ENCODE measurements at places on chromosomes 12 and 14. TPM values are rescaled to one million over a fixed set of nuclear protein-coding genes. Genes with fewer than 3 reads are reported as not detected.

GRCh38 chr12:125284945-125285685 lies 219.9 kb downstream of the AACS start:
- no peak for DNase-seq

GRCh38 chr12:82366197-82366596 lies 7.9 kb downstream of the METTL25 start:
- no peak for DNase-seq

GRCh38 chr14:101825797-101826196 lies 64.3 kb downstream of the PPP2R5C start:
- DNase-seq: no peak

DNA sequence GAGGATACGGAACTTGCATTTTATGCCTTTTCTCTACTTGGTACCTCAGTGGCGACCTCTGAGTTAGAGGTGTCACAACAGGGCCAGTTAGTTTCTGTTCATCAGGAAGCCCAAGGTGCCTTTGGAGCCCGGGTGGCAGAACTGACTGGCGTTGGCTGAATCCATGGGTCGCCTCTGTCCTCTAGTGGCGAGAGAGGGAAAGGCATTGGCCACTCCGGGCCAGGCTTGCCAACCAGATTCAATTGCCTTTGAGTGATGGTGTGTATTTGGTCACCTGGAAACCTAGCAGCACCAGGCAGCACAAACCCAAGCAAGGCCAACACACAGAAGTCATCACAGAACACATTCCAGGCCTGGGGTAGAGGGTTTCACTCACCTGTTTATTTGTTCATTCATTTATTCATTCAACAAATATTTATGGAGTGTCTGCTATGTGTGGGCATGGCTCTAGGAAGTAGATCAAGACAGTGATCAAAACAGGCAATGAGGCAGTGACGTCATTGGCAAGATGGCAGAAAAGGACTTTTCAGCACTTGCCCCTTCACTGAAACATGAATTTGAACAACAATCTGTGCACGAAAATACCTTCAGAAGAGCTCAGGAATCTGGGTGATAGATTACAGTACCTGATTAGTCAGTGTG lies 40.5 kb upstream of the KCNA5 start:
- peak; percentile 26 for DNase-seq

DNA sequence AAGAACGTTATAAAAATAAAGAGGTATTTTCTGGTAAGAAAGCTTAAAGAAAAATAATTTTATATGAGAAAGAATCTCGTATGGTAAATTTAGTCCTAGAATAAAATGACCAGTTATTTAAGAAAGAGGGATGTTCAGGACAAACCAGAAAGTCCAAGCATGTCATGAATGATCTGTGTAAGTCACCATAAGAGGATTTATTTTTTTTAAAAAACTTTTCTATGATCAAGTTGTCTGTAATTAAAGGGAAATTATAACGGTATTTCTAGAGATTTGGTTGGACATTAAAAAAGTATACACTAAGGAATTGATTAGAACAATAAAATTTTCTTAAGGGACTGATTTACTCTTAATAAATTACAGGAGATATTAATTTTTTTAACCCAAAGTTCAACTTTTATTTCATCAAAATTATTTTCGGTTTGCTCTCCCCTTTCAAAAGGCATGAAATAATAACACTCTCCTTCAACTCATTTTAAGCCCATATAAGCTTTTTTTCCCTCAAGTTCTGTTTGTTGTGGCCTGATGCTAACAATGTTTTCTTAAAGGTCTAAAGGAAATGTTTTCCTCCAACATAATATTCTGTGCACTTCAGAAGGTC lies 49.9 kb upstream of the CPSF6 start:
- DNase-seq: no peak

DNA sequence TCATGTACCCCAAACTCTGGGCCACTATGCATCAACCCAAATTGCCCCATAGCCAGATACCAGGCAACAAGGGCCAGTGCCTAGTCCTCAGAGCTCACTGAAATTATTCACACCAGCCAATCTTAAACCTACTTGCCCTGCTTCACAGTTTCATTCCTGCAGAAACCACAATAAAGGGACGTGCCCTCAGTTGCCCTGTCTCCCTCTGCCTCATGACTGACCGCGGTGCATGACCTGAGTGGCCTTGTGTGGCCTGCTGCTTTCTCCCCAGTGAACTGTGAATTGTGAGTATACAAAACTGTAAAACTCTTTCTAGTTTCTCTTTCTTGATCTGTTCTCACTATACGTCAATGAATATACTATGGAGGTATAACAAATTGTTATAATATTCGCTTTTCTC lies 490.9 kb upstream of the MIS18BP1 start:
- no peak for DNase-seq

DNA sequence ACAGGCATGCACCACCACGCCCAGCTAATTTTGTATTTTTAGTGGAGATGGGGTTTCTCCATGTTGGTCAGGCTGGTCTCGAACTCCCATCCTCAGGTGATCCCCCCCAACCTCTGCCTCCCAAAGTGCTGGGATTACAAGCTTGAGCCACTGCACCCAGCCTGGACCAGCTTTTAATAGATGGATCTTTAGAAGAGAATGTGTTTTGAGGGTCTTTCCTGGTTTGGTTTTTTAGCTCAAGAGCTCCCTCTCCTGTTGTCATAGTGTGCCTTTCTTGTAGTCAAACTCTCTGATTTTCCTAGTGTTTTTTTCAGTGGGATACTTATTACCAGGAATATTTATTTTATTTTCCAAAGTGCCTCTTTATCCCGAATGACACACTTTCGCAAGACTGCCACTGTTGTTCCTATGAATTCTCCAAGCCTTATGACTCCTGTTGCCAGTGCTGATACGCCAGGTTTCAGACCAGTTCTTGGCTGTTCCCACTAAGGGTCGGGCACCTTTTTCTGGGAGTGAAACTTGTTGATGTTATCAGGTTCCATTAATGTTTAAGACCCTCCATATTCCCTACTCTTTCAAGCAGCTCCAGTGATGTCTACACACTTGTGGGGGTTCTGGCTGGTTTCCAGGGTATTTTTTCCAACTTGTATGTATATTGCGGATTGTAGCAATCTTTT lies 31.5 kb upstream of the LIMA1 start:
- no peak for DNase-seq

GRCh38 chr12:62328296-62328921 lies 68.2 kb downstream of the USP15 start:
- DNase-seq: no peak

DNA sequence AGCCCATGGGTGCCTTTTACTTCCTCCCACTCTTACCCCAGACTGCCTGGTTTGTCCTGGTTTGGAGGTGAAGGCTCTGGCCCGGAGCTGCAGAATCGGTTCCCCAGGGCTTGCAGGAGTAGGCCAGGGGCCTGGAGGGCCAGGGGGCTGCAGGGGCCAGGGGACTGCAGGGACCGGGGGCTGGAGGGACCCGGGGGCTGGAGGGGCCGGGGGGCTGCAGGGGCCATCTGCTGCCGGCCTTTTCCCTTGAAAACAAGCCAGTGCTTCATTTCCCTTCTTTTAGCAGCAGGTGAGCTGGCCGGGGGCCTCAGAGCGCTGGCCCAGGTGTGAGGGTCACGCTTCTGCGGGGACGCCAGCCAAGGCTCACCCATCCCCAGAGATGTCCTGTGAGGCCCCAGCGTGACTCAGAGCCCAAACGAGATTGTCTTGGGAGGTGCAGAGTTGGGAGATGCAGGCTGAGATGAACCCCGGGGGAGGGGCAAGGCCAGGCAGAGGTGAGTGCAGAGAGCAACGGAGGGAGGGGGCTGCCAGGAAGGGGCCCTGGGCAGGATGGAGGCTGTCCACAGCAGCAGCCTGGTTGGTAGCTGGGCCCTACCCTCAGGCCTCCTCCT lies 154.9 kb downstream of the KIF26A start:
- no peak for DNase-seq

DNA sequence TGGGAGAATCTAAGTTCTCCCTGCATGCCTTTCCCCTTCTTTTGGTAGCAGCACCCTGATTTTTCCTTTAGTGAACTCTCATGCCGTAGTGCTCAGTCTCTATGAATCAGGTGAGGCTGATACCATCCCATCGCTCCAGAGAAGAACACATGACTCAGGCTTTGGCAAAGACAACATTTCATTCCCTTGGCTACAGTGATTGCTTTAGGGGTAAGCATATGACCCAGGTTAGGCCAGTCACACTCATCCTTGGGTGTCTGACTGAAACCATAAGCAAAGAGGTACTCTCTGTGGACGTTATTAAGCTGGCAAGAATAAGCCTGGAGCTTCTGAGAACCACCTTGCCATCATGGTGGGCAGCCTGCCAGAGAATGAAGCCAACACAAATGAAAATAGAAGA lies 141.8 kb downstream of the MYRFL start:
- no peak for DNase-seq

DNA sequence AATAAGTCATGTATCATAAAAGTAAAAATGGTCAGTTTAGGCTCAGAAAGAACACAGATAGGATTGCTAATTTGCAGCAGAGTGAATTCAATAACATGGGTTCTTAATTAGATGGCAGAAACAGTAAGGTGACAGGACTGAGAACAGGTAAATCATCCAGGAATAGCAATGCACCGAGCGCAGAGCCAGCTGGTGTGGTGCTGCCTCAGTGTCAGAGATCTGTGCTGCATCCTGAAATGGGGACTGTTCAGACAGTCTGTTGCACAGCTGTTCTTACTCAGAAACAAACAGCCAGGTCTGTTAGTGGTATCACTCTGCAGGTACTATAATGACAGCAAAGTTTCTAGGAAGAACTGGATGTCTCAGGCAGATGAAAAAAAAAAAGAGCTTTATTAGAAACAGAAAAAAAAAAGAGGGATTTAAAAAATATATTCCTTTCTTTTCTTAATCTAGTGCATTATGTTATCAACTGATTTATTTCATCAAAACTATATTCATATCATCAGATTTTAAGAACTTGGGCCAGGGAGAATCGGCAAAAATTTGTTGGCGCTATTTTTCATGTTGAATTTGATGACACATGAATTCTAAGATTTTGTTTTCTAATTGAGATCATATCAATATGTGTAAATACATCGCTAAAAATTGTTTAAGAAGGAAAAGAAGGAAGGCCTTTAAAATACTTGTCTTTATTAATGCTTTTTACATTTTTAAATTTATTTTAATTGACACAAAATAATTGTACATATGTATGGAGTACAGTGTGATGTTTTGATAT lies 501.8 kb downstream of the PRKD1 start:
- DNase-seq: no peak

DNA sequence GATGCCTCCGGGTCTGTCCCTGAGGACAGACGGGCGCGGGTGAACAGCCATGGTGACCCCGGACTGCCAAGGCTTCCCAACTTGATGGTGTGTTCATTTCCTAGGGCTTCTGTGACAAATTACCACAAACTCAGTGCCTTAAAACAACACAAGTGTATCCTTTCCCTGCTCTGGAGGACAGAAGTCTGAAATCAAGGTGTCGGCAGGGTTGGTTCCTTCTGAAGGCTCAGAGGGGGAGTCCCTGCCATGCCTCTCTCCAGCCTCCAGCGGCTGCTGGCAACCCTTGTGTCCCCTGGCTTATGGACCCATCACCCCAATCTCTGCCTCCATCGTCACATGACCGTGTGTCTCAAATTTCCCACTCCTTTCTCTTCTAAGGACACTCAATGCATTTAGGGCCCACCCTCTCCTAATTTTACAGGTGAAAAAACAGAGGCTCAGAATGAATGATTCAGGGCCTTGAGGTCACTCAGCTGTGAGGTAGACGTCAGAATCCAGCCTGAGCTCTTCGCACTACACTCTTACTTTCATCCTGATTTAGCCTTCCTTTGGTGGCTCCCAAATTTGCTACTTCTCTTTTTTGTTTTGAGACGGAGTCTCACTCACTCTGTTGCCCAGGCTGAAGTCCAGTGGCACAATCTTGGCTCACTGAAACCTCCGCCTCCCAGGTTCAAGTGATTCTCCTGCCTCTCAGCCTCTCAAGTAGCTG lies 45.4 kb downstream of the VCPKMT start:
- DNase-seq: no peak

DNA sequence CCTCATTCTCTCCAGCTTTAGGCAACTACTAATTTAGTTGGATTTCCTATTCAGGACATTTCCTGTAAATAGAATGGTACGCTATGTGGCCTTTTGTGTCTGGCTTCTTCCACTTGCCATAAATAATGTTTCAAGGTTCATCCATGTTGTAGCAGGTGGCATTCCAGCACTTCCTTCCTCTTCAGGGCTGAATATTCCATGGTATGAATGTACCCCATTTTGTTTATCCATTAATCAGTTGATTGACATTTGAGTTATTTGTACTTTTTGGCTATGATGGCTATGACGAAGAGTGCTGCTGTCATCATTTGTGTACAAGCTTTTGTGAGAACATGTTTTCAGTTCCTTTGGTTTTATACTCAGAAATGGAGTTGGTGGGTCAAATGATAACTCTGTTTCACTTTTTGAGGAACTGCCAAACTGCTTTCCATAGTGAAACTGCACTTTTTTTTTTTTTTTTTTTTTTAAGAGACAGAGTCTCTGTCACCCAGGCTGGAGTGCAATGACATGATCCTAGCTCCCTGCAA lies 6.5 kb upstream of the CDK2AP1 start:
- DNase-seq: no peak

GRCh38 chr14:73887694-73888459 lies 1.2 kb downstream of the ZNF410 start:
- DNase-seq: no peak

DNA sequence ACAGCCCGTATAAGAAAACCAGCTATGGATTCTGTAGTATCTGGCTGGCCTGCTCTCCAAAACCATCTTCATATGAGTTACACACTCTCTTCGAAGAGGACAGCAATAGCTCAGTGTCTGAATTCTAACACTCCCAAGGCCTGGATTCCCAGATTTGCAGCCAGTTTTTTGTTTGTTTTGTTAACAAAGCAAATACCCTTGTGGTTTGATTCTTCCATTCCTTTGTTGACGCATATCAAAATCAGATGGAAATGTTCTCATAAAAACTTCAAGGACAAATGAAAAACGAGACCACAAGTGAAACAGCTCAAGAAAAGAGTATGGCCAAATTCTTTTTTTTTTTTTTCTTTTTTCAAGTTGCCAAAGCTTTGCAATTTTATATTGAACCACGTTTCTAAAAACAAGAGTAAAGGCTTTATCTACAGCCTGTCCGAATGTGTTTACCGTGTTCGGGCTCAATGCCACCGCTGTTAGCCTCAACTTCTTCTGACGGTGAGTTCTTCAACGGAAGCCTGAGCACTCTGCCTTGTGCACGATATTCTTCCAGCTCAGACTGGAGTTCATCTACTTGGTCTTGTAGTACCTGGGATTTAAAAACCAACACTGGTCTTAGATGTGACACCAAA lies 67.5 kb downstream of the NIN start:
- DNase-seq: no peak

DNA sequence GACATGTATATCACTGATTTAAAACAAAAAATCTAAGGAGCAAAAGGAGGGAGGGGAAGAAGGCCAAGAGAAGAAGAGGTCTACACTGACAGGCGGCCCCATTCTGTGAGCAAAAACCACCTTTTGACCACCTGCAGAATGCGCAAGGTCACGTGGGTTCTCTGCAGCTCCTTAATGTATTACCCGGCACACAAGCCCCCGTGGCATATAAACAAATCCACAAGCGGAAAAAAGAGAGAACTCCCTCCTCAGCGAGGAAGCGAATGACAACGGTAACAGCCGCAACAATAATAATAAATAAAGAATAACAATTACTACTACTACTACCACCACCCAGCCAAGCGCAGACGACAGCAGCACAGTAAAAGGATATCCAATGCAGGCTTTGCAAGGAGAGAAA lies 1.3 kb downstream of the KSR2 start:
- no peak for DNase-seq

The CD4 gene
- 311 TPM for total RNA-seq

The OR10P1 gene
- not detected for total RNA-seq

The TC2N gene
- total RNA-seq: 21.5 TPM

The LTBP2 gene
- 0.05 TPM for total RNA-seq

The CTSG gene
- total RNA-seq: not detected

The VRTN gene
- total RNA-seq: not detected
